ENCODE measurements at places on chromosomes 6 and 20. TPM values are rescaled to one million over a fixed set of nuclear protein-coding genes. Genes with fewer than 3 reads are reported as not detected.

The PRND gene
- total RNA-seq = not detected

The ACTL10 gene
- 0.66 TPM for total RNA-seq

The SIRPD gene
- total RNA-seq = not detected

The SS18L1 gene
- total RNA-seq = 26.2 TPM

The NEU1 gene
- total RNA-seq = 24.7 TPM

The PDYN gene
- total RNA-seq = not detected

The LPIN3 gene
- 21.3 TPM for total RNA-seq

The FILIP1 gene
- total RNA-seq = 11.3 TPM

The BANF2 gene
- total RNA-seq = not detected

The TMEM244 gene
- total RNA-seq = not detected

The HLA-DRA gene
- not detected for total RNA-seq

The GNAS-AS1 gene
- 6.3 TPM for total RNA-seq

The BTN1A1 gene
- 0.11 TPM for total RNA-seq
